Urothelium cell line (cell line): ENCODE measurements at places on chromosomes 1 and 21.
A peak's percentile ranks its signal among the peaks of the same experiment; 100 is the strongest.

GRCh38 chr1:29123053-29123886 is 433 bp downstream of the TMEM200B start:
- no peak for DNase-seq

- no peak for DNase-seq
These were observed 258.1 kb upstream of the RAB4A start for GRCh38 chr1:229012823-229013222.

DNA sequence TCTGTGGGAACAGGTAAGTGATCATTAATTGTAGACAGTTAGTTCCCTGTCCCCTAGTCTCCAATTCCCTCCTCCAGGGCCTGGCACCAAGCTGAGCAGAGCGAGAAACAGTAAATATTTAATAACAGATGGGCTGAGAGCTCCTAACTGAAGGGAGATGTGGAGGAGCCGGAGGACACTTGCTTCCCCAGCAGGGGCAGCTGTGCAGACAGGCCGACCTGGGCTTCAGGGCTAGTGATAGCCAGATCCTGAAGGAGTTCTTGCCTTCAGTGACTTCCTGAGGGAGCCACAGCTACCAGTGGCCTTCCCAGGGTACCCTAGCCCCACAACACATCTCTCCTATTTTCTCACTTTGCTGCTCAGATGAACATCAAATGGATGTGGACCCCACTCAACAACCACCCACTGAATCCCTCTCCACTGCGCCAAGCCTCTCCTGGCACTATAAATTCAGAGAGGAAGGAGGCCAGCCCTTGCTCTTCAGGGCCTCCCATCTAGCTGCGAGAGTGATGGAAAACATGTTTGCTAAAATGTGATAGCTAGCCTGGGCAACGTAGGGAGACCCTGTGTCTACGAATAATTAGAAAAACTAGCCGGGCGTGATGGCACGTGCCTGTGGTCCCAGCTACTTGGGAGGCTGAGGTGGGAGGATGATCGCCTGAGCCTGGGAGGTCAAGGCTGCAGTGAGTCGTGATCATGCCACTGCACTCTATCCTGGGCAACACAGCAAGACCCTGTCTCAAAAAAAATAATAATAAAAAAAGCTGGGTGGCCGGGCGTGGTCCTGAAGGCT is 26.9 kb upstream of the SYNC start:
- no peak for DNase-seq

DNA sequence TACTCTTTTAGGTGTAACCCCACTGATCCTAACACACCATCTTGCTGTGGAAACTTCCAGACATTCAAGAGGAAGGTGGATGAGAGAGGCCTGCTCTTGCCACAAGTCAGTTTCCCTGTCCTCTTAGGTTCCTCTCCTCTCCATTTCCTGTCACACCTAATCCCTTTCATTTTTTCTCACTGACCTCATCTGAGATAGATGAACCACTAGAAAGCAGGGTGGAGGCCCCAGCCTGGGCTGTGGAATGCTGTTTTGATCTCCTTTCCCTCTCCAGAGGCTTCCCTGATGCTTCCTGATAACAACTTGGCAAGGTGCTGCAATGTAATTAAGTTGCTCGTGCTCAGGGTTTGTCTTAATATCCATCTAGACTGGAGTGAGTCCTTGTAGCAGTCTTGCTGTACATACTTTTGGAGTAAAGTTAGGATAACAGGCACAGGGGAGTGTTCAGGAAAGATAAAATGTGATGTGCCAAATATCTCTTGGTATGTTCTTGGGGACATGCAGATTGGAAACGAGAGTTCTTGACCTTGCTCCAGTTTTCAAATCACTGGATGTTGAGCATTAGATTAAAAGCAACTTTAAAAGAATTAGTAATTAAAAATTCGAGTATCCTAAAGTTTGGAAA is 11.2 kb downstream of the LRRC42 start:
- peak; percentile 67 for DNase-seq

- DNase-seq: peak; percentile 48
These were observed 397.7 kb upstream of the POU3F1 start for GRCh38 chr1:38444311-38444710.
